ENCODE measurements at places on chromosomes 2 and 18. TPM values are rescaled to one million over a fixed set of nuclear protein-coding genes. Genes with fewer than 3 reads are reported as not detected.

DNA sequence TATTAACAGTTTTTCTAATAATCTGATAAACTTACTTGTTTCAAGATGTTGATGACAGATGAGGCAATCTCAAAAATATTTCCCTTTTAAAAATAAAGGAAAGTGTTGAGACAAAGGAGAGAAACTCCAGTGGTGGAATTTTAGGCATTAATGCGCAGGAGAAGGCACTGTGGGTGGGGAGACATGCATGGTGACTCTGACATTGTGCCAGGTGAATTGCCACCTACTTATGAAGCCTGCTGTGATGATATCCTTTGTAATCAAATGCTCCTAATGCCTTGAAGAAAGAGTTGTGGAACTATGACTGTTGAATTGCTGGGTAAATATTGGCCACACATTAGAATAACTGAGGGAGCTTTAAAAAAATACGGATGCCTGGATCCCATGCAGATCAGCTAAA is 101.4 kb downstream of the PLA2R1 start:
- DNase-seq = no peak

DNA sequence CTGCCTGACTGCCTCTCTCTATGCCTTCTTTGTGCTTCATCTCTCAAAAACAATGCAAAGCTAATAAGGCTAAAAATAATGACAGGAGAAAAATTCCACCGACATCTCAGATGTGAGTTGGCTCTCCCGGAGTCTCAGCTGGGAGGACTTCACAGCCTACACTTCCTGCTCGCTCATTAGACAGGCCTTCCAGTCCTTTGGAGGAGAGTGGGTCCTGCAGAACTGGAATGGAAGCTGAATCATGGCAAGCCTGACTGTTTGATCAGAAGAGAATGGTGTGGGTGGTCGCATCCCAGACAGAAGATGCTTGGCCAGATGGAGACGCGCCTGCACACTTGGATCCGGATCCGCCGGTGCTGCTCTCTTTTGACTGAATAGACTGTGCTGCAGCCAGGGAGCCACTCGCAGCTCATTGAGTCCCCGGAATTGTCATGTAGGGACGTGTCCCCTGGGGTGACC is 49.7 kb downstream of the TRIB2 start:
- DNase-seq = no peak

GRCh38 chr2:210443527-210443926 is 33.0 kb downstream of the LANCL1 start:
- DNase-seq = no peak

DNA sequence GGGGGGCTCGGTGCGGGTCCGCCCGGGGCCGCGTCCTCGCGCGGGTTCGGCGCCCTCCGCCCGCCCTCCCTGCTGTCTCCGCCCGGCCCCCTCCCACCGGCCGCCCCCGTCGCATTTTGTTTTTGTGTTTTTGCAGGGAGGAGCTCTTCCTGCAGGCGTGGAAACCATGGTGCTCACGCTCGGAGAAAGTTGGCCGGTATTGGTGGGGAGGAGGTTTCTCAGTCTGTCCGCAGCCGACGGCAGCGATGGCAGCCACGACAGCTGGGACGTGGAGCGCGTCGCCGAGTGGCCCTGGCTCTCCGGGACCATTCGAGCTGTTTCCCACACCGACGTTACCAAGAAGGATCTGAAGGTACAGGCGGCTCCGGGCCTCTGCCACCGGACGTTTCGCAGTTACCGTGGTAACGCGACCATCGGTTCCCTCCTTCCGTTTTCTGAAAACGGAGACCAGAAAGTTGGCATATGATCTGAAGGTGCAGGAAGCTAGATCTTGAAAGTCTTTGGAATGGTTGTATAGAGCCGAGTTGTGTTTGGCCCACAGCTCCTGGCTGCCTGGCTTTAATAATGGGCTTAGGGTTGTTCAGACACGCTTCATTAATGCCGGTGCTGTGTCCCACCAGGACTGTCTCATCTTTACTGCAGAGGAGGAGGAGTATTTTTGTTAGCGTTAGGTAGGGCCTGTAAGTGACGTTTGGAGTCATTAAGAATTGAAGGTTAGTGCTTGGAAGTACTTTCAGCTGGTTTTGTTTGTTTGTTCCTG is 891 bp downstream of the KDM3A start:
- peak; percentile 74 for DNase-seq

DNA sequence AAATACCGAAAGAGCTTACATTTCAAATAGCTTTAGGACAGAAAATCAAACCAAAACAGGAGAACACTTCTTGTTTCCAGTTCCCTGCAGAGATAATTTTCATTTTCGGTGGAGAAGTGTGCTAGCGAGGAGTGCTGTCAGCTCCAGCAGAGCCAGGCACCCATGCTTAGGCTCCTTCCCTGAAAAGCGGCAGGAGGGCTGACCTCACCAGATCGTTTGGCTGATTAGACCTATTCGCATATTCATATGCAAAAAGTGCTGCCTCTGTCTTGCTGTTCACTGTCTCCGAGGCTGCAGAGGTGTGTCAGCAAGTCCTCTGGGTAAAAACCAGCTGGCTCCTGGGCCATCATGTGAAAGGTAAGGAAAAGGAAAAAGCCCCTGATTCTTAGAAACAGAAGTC is 225.8 kb upstream of the COPS8 start:
- DNase-seq = no peak

GRCh38 chr2:168244318-168244717 is 3.1 kb downstream of the STK39 start:
- DNase-seq = no peak

DNA sequence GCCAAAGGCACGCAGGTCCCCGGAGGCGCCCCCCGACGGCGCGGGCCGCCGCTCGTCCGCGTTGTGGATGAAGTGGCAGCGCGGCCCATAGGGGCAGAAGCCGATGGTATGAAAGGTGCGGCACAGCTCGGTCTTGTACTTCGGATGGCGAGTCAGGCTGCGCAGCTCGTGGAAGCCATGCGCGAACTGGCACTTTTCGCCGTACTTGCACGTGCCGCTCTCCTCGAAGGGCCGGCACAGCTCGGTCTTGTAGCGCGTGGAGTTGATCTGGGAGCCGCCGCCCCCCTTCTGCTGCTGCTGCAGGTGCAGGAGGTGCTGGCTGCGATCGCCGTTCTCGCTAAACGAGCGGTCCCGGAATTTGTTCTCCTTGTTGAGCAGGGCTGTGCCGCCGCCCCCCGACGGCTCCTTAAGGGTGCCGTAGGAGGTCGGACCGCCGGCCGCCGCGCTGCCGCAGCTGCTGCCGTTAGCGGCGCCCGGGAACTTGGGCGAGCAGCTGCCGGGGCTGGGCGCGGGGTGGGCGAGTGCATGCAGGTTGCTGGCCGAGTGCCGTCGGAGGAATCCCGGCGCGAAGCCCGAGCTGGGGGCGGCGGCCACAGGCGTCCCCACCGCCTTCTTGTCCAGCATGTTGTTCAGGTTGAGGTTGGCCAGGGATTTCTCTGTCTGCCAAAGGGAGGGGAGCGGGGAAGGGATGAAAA is 1.2 kb downstream of the ZFP36L2 start:
- peak; percentile 42 for DNase-seq

DNA sequence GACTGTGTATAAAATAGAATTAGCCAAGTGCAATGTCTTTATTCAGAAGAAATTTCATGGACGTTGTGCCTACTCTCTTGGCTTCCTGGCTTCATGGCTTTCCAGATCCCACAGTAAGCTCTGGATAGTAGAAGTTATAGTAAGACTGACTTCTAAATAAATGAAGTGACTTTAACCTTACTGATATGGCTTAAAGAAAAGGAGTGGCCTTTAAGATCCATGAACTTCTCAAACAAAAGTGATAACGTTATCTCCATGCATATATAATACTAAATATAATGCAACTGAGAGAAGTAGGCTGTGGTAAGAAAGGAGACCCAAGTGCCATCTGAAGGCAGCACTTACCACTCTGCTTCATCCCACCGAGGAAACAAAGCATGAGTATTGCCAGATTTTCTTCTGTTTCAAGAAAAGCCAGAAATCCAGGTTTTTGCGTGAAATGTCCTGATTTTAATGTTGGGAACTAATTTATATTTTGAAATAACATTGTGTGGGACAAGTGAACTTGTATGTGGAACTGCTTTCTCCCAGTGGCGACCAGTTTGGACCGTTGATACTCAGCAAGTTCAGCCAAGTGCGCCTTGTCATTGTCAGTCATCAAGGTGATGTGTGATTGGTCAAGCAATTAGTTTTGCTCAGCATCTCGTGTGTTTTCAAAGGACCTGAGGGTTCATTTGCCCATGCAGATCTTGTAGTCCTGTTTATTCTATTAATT is 13.9 kb upstream of the IL37 start:
- DNase-seq = no peak

EFEMP1 gene
- 68.7 TPM for total RNA-seq

- DNase-seq = peak; percentile 13
Measured at GRCh38 chr2:176814740-176815367, 397.7 kb upstream of the HNRNPA3 start.

- no peak for DNase-seq
Measured at GRCh38 chr2:120864981-120865380, 129.3 kb downstream of the GLI2 start.

ZNF396 gene
- 1.6 TPM for total RNA-seq

DNA sequence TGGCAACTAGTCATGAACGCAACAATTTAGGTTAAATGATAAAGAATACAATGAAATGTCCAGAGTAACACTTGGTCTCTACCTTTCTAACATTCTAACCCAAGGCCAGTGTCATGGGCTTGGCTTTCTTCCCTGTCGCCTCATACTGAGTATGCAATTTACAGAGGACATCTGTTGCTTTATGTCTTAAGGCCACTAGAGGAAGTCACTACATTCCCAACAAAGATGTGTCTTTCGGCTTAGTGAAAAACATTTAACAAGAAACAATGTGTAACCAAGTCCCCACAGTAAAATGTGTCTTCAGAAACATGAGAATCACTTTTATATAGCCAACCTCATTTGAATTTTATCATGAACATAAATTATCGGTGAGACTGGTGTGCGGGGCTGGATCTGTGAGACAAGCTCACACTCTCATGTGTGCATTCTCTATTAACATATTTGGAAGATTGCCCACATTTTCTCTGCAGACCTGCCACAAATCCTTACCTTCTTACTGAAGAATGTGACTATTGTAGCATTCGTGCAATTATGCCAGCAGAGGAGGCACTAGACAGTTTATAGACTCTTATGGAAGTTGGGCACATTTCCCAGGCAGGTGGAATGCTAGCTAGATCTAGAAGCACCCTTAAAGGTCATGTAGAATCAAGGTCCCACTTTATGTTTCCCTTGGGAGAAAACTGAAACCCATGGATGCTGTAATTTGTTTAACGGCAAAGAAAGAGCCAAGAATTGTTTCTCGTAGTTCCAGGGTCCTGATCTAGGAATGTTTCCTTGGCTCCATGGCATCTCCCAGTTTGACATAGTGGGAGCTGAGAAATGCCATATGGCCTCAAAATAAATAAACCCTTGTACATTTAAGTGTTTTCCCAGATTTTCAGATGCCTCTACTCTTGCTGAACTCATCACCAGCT is 101.8 kb downstream of the CD226 start:
- DNase-seq = no peak

DNA sequence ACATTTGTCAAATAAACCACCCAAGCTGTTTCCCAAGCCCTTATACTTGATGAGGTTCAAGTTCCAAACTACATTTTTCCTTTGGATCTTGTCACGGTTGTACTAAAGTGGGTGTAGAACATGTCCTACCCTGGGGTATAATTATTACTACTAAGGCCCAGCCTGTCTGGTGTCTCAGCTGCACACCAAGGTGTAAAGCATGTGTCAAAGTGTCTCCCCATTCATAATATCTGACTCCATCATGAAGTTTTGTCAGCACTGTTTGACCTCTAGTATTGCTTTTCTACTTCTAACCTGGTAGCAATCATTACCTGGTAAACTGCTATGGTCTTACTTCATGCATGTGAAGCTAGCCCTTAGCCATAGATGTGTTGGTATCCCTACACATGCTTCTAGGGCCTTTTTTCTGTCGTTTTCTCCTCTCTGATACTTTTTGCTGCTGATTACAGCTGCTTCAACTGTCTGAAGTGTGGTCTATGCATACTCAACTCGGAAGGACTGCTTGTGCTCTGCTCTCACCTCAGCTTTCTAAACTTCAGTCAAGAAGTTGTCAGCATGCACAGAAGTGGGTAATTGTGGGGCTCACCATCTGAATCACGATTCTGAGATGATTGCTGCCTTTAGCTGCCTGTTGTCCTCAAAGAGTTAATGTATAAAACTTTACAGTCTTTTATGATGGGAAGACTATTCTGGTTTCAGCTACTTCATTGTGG is 445.7 kb upstream of the TRIB2 start:
- no peak for DNase-seq

DHRS9 gene
- 1.6 TPM for total RNA-seq

IMMT gene
- 40.6 TPM for total RNA-seq

SCN9A gene
- total RNA-seq = 13.3 TPM

MRPS9 gene
- total RNA-seq = 20.5 TPM

HEATR5B gene
- 41.1 TPM for total RNA-seq

DNA sequence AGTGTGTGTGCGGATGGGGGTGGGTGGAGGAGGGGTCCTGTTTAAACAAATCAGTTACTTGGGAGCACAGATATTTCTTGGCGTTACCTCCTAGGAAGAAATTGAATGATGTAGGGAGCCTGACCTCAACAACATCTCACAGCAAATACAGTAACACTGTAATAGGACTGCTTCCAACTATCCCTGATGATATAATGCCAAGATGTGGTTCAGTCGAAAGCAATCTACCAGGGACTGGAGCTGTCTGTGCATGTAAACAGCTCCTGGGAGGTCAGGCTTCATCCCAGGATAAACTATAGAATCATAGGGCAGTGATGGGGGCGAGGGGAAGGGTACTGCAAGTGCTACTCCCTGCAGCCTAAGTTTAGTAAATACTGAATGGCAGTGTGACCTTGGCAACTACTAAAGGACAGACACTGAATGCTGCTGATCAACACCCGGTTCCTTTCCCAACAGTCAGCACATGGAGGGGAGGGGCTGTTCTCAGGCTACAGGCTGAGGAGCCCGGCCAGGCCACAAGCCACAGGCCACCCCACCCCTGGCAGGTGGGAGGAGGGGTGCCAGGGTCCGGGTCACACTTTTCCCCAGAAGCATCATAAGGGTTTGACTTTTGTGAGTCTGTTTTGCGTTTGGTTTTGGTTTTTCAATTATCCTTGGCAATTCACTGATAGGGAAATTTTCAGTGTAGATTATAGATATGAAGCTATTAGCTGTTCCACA is 85.3 kb upstream of the ZNF397 start:
- no peak for DNase-seq

DNA sequence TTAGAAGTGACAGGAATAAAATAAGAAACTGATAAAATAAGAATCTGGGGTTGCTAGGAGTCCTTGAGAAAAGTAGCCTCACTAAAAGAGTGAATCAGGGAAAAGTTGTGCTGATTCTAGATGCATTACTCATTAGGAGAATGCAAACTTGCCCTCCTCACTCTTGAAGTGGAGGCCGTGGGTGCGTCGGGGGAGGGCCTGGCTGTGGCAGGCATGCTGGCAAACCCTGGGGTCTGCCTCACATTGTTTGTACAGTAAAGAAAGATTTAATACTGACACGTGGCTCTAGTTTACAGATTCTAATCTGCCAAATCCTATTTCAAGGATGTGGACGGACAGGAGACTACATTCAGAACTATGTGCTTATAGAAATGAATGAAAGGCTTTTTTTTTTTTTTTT is 41.9 kb downstream of the TANC1 start:
- DNase-seq = no peak

- peak; percentile 3 for DNase-seq
Measured at GRCh38 chr2:180208841-180209240, 201.7 kb upstream of the CWC22 start.

Data from skin of body (tissue), 3 donors.